Heart right ventricle (tissue), 16 donors: ENCODE measurements at places on chromosomes 13 and 19. TPM values are rescaled to one million over a fixed set of nuclear protein-coding genes. Genes with fewer than 3 reads are reported as not detected.

- no peak for DNase-seq
Measured at GRCh38 chr13:95656386-95657015, 12.0 kb upstream of the DZIP1 start.

DNA sequence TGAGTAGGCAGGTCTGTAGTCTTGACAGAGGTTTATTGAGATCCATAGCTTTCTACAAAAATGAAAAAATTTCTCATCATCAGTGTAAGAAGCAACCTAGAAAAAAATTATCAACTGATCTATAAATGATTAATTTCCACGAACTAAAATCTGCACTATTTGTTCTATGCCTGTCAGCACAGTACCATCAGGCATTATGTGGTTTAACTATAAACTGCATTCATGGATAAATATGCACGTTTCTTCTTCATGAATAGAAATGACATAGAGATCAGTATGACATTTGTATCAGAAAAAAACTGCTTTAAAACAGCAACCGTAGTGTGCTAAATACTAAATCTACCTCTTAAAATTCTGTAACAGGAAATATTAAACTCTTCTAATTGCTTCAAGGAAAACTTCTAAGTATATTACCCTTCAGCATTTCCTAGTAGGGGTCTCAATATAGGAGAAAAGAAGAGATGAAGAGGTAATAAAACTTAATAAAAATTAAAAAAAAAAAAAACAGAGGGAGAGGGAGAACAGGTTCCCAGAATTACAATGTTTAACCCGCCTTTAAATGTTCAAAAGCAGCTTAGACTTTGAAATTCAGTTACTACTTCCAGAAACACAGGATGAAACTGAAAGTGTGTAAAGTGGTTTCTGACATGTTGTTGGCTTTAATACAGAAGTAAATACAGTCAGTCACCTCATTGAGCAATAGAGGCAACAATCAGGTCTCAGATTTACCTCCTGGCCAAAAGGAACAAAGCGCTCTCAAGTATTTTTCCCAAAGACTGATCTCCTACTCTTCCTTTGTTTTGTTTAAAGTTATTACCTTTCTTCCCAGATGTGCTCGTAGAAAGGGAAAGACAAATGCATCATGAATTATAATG, 144.4 kb downstream of the DIAPH3 start:
- DNase-seq: no peak

The HIPK4 gene
- not detected for polyA plus RNA-seq

The TEKTIP1 gene
- not detected for polyA plus RNA-seq

The NDUFA7 gene
- 436 TPM for polyA plus RNA-seq

The RFPL4AL1 gene
- not detected for polyA plus RNA-seq
